Renal cortical epithelial cell (primary cell): ENCODE measurements at places on chromosomes 12 and 14. TPM values are rescaled to one million over a fixed set of nuclear protein-coding genes. Genes with fewer than 3 reads are reported as not detected.
A peak's percentile ranks its signal among the peaks of the same experiment; 100 is the strongest.

DNA sequence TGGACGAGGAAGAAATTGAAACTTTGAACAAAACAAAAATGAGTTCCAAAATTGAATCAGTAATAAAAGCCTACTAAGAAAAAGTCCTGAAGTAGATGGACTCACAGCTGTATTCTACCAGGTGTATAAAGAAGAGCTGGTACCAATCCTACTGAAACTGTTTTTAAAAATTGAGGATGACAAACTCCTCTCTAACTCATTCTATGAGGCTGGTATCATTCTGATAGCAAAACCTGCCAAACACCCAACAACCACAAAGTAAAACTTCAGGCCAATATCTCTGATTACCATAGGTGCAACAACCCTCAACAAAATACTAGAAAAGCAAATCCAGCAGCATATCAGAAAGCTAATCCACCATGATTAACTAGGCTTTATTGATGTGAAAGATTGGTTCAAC lies 33.9 kb upstream of the LDHB start:
- no peak for DNase-seq

DNA sequence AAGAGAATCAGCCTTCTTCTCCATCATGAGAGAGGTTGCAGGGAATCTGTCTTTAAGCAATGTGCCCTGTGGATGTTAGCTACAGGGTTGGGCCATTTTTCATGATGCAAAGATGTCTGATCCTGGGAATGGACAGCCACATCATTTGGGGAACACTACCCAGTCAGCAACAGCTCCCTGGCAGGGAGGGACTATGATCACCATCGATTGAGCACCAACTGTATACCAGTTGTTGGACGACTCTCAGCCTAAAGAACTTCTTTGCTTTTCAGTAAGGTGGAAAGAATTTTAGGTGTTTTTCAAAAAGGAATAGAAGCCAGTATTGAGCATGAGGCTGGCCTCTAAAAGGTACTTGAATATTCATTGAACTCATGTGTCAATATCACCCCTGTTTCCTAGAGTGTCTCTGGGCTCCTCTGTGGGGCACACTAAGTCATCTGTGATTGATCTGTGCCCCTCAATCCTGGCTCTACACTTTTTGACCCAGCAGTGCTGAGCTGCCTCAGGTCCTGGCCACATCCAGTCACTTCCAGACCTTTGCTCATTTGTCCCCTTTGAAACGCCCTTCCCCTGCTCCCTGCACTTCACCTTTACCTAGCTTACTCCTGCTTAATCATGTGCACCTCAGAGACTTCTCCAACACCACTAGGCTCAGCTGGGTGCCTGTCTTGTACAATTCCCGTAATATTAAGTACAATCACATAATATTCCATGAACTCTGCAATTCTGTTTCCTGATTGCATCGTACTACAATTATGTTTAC lies 2.2 kb upstream of the CLMN start:
- DNase-seq: no peak

DNA sequence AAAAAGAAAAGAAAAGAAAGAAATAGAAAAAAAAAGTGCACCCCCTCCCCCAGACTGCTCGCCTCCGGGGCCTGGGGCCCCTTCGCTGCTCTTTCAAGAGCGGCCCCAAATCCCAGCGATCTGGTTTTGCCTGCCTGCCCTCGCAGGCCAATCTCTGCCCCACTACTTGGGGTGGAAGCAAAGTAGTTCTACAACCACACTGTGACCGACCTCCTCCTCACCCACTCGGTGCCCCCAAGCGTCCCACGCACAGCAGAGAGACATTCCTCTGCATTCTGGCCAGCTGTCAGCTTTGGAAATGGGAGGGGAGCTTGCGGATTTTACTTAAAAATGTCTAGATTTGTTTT lies 2.4 kb upstream of the TBX3 start:
- no peak for DNase-seq

Gene FGF23
- not detected in 2 replicates for total RNA-seq

Gene KRT6C
- not detected in 2 replicates for total RNA-seq

DNA sequence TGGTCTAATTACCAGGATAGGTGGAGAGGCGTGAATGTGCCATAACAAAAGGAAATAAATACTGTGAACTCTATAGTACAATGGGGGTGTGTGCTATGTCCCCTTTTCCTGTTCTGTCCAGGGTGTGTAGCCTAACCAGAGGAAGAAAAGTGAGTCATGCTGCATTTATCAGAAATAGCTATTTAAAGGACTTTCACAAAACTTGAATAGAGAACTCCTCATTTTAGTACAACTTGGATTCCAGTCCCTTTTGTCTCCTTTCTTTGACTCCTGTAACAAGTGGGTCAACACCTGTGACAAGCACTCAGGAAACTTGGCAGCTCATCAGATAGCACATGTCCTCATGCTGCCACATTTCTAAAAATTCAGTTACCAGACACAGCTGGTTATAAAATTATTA lies 123.4 kb downstream of the CCDC91 start:
- DNase-seq: peak; percentile 31

- DNase-seq: no peak
Measured at GRCh38 chr14:71319666-71320065, 412.4 kb downstream of the PCNX1 start.

GRCh38 chr12:121648458-121649028 lies 20.9 kb downstream of the MORN3 start:
- no peak for DNase-seq

- no peak for DNase-seq
Measured at GRCh38 chr14:85475113-85475512, 54.8 kb upstream of the FLRT2 start.

GRCh38 chr14:68084256-68084655 lies 264.7 kb downstream of the RAD51B start:
- DNase-seq: peak; percentile 41

- peak; percentile 41 for DNase-seq
Measured at GRCh38 chr12:32390572-32391219, 8.7 kb upstream of the FGD4 start.

- DNase-seq: no peak
Measured at GRCh38 chr12:5985471-5985870, 40.4 kb upstream of the ANO2 start.

Gene POTEG
- not detected in 2 replicates for total RNA-seq

- DNase-seq: peak; percentile 95
Measured at GRCh38 chr12:104280717-104281458, 22.7 kb upstream of the EID3 start.

Gene TAS2R46
- total RNA-seq: 5.3 TPM in 1 of 2 replicates, not detected in the other

Gene CPNE6
- total RNA-seq: not detected in 2 replicates

Gene EXD2
- 24.7 and 37.4 TPM in 2 replicates for total RNA-seq

GRCh38 chr12:107491856-107492255 lies 193.7 kb upstream of the PWP1 start:
- DNase-seq: no peak

DNA sequence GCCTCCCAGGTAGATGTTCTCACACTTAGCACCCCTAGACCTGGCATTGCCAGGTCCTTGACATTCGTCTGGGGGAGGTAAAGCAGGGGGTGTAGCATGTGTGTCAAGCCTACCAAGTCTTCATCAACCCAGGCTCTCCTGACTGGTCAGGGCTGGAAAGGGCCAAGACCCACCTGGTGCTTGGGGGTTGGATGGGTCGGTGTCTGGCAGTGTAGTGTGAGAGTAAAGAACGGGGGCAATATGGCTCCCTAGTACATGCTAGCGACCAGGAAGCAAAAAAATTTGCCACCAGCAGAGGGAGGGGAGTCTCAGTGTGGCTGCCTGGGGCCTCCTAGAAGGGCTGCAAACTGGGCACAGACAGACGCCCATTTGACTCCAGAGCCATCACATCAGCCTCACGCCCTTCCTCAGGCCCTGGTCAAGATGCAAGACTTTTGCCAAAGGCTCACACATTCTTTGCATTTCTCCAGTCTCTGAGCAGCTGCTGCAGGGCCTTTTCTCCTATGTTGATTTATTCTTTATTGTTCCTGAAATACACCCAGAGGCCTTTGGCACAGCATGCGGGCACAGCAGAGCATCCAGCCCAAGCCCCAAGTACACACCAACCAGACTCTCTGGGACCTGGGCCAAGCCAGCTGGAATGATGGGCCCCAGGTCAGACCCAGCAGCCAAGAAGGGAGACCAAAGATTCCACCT lies 38.3 kb upstream of the PNMA1 start:
- DNase-seq: peak; percentile 88

GRCh38 chr14:102775855-102776760 lies 1.1 kb upstream of the TRAF3 start:
- DNase-seq: peak; percentile 44

GRCh38 chr12:21528953-21529352 lies 2.9 kb downstream of the SPX start:
- peak; percentile 95 for DNase-seq

DNA sequence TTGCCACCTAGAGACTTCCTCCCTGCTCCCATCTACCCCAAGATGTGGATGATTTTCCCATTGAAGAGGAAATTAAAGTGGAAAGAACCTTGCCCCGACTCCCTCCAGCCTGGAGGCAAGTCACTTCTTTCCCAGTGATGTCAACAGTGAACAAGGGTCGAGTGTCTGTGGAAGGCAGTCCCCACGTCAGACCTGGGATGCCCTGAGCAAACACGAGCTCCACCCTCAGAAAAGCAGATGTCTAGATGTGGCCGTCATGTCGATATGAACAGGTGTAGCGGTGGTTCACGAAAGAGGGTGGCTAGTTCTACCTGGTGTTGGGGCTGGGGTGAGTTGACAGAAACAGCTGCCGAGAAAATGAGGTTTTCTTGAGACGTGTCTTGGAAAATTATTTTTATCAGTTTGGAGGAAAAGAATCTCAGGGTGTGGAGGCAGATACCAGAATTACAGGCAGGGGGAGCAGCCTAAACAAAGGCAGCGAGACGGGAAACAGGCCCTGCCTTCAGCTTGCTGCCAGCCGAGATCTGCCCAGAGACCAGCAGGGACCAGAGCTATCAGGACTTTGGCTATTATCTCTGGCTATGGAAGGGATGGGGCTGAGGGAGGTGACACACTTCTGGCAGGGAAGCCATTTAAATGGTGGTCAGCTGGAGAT lies 25.9 kb downstream of the SYNDIG1L start:
- no peak for DNase-seq

- peak; percentile 42 for DNase-seq
Measured at GRCh38 chr14:56119201-56119981, 1.2 kb downstream of the PELI2 start.
